Stimulated activated CD4-positive, alpha-beta T cell treated with anti-CD3 and anti-CD28 coated beads, Interleukin-1b, Interleukin-23, amount 100 ng/mL, for 1 hour (primary cell): ENCODE measurements at places on chromosomes 7 and 10.

DNA sequence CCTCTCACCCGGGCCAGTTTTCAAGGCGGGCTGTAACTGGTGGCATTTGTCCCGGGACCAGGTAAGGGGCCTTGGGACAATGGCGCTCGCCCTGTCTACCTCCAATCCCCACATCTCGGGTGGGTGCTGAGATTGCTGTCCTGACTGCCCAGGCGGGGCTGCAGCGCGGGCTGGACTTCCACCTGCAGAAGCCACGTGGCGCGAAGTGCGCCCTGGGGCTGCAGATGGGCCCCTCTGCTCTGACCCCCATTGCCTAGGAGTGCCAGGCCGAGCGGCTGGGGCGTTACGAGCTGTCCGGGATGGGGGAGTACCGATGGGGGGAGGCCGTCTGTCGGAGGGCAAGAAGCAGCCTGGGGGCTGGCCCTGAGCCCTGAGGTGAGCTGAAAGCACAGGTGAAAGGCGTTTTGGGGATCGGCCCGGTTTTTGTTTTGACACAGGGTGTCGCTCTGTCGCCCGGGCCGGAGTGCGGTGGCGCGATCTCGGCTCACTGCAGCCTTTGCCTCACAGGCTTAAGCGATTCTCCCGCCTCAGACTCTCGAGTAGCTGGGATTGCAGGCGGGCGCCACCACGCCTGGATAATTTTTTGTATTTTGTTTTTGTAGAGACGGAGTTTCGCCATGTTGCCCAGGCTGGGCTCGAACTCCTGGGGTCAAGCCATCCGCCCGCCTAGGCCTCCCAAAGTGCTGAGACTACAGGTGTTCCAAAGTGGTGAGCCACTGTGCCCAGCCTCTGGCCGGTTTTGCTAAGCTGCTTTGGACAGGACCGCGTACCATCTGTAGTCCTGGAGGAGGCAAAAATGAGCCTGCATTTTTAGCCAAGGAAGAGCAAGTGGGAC, at the start of gene SFXN2:
SFXN2 (plus strand) TSS at position 16 of the 835 bp plus-strand sequence. CDS start 12,001 bp downstream, outside the sequence.
- DNase-seq: no peak

GRCh38 chr7:138837627-138838026, 39.6 kb upstream of the ATP6V0A4 start:
- DNase-seq: no peak

DNA sequence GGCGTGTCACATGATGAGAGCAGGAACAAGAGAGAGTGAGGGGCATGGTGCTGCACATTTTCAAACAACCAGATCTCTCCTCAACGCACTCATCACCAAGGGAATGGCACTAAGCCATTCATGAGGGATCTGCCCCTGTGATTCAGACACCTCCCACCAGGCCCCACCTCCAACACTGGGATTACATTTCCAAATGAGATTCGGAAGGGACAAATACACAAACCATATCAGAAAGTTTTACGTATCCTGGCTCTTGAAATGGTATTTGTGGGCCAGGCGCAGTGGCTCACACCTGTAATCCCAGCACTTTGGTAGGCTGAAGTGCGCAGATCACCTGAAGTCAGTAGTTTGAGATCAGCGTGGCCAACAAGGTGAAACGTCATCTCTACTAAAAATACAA, 189.4 kb downstream of the PLXDC2 start:
- no peak for DNase-seq

GRCh38 chr7:143973870-143974416, 19.3 kb downstream of the OR2F1 start:
- DNase-seq: no peak

DNA sequence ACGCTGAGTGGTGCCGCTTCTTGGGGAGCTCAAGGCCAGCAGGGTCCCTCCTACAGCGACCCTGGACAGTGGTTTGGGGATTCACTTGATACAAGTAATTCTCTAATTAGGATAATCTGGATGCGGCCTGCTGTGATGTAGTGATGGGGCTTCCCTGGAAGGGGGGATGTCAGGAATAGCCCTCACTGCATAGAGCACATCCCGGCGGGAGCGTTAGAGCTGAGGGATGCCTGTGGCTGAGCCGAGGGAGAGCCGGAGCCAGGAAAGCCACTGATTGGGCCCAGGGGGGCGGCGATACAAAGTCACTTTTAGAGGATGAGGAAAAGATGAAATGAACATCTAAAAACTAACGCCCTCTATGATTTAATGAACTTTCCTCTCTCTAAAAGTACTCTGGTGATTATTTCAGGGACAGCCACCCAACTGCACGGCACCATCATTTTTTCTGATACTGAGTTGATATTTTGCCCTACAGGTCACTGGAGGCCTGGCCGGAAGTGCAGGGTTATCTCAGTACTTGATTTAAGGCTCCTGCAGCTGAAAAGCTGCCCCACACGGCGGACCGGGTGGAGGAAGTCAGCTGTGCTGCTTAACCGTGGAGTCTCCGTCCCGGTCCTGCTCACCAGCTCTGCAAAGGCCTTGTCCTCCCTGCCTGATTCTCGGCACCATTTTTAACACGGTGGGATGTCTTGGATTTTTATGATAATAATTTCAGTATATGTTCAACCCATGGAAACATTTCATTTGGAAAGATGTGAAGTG, 518.8 kb downstream of the DNAJB6 start:
- no peak for DNase-seq

GRCh38 chr10:132960631-132961419, 18.5 kb upstream of the CFAP46 start:
- DNase-seq: no peak

- DNase-seq: no peak
These were observed 115.7 kb upstream of the RET start for GRCh38 chr10:42960991-42961795.

DNA sequence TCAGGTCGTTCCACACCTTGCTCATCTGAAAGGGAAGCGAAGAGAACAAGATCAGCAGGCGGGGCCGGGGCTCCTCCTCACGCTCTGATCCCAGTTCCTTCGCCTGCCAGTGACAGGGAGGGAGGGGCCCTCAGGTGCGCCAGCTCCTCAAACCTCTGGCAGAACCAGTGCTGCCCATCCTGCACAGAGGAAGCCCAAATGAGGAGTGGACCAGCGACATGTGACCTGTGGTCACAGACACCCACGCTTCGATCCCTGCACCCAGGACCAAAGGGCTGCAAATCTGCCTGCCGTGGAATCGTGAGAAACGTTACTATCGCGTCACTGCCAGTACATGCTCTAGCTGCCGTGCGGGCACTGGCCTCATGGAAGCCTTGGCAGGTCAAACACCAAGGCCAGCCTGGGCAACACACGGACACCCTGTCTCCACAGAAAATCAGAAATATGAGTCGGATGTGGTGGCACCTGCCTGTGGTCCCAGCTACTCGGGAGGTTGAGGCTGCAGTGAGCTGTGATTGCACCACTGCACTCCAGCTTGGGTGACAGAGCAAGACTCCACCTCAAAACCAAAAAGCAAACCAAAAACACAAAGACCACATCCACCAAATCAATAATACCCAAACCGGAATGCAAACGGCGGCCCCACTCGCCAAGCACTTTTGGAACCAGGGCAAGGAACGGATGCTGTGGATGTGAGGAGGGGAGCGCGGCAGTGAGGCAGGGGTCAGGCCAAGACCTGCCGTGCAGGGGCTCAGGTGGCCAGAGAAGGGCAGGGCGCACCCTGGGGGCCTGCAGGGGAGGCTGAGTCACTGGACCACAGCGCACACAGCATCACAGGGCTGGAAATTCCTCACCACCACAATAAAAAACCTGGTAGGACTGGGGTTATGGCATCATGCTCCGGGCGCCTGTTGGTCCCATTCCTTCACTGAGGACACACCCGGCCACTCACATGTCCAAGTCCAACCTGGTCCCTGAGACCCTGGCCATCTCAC, 13.4 kb downstream of the NUDT1 start:
- DNase-seq: no peak

DNA sequence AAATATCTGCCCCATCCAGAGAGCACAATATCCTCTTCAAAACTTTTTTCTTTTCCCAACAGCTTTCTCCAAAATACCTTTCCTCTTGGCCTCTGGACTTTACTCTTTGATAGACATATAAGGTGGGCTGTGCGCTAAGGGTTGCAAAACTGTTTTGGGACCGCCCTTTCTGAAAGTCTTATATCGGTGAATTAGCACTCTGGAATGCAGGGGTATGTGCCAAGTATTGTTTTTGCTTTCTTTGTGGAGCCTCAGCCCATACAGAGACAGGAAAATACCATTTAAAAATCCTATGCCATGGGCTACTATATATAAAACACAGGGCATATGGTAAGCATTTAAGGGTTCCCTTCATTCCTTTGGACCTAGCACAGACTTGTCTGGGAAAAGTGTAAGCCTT, 37.7 kb downstream of the PPP1R17 start:
- DNase-seq: no peak

GRCh38 chr7:114928060-114928459, 6.2 kb downstream of the MDFIC start:
- DNase-seq: no peak

DNA sequence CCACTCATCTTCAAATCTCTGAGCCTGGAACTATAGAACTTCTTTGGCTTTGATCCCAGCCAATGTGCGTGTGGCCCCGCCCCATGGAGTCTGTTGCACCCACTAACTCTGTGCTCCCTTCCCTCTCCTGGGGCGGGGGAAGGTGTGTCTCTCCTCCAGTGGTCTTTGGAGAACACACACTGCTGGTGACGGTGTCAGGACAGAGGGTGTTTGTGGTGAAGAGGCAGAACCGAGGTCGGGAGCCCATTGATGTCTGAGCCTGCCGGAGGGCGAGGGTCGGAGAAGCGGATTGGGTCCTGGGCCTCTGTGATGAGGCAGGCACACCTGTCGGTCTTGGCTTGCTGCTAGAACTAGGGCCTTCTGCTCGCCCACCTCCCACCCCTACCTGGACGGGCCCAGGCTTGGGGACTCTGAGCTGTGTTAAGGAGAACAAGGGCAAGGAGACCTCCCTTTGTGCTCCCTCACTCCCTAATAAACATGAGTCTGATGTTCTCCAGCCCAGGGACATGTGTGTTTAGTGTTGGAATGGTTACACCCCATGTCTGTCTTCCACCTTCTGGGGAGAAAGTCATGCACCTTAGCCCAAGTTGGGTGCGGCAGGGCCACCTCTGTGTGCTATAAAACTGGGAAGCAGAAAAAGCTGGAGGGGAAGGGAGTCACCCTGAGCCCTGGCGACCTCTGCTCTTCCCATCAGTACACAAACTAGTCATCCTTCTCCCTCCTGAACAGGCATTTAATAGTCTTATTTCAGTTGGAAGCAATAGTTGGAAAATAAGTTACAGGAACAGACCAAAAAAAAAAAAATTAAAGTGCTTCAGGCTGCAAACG, 4.6 kb downstream of the TRAPPC14 start:
- no peak for DNase-seq

DNA sequence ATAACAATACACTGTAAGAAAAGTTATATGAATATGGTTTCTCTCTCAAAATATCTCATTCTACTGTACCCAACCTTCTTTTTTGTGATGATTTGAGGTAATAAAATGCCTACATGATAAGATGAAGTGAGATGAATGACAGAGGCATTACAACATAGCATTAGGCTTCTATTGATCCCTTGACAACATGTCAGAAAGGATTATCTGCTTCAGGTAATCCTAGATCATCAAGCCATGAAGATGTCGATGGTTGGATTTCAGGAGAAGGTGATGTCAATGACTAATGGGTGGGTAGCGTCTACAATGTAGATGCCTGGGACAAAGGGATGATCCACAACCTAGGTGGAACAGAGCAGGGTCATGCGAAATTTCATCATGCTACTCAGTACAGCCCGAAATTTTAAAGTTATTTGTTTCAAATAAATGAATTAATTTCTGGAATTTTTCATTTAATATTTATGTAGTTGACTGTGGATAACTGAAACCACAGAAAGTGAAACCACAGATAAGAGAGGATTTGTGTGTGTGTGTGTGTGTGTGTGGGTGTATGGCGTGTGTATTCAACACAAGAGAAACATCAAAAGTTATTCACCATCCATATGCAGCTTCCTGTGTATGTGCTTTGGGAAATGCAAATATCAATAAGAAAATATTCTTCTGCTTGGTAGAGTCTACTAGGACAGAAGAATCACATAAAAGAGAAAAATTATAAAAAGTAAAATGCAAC, 77.0 kb downstream of the MAGI2 start:
- DNase-seq: no peak

DNA sequence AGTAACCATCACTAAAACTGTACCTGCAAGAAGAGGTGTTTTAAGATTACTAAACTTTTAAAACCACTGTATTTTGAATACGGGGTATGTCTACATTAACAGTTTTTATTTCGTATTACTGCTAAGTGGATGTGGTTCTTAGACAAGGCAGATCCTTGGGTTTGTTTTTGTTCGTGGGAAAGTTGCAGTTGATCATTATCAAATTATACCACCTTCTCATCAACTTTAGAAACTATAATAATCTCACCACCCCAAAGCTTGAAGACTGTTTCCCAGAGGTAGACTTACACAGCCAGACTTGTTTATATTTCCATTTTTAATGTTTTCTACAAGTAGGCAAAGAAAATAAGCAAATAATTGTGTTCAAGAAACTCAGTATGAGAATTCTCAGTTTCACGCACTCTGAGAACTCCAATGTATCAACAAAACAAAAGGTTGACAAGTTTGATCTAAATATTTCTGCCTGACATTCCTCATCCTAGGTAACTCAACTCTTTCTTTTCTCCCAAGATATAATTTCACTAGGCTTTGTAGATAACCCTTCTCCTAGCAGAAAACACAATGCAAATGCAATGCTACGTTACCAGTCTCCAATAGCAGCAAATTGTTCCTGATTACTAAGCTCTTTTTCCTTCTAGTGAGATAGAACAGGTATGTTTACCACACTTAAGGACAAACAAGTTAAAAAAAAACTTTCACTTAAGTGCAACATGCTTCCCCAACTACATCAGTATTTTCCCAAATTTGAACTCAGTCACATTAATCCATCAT, 36.0 kb downstream of the IGF2BP3 start:
- no peak for DNase-seq

DNA sequence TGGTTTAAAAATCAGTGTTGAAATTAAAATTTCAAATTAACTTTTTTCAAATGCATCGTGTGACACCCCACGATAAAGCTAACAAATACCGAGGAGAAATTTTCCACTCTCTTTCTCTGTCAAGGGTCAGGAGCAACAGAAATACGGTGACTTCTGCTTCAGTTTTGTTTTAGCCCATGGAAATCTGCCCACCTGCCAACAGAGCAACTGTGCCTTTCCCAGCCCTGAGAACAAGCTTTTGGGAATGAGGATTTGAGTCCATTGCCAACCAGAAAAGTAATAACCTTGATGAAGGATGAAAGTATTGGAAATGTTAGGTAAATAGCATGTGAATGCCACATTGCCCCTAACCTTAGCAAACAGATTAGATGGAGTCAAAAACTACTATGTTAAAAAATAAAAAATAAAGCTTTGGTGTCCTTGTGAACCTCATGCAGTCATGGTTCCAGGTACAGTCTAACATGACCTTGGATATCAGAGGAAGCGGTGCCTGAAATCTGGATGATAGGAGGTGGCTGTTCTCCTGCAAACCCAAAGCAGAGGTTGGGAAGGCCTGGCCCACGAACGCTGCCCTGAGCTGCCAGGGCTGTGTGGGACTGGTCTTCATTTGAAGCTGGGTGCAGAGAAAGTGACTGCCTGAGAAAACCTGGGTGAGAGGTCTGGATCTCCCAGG, 296.8 kb downstream of the ELMO1 start:
- DNase-seq: no peak
